ENCODE measurements at places on chromosomes 11 and 22.
A peak's percentile ranks its signal among the peaks of the same experiment; 100 is the strongest.

DNA sequence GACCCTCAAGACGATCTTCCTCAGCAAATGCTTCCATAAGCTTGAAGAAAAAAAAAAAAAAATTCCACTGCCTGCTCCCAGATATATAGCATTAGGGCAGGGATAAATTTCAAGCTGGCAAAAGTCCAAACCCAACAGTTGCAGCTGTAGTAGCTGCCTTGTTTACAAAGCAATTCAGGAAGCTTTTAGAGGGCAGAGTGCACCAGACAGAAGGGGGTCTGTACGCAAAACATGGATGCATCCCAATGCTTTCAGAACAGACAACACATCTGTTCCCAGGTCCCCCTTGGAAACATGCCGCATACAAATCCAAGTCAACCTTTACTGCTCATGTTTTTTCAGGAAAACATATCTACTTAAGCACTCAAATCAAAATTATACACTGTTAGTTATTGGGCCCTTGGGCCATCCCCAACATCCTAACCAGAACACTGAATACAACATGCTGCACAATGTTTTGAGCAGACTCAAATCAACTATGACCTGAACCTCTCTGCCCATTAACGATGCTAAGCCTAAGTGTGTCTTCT is 94.5 kb downstream of the CADM1 start:
- peak; percentile 15 for DNase-seq

DNA sequence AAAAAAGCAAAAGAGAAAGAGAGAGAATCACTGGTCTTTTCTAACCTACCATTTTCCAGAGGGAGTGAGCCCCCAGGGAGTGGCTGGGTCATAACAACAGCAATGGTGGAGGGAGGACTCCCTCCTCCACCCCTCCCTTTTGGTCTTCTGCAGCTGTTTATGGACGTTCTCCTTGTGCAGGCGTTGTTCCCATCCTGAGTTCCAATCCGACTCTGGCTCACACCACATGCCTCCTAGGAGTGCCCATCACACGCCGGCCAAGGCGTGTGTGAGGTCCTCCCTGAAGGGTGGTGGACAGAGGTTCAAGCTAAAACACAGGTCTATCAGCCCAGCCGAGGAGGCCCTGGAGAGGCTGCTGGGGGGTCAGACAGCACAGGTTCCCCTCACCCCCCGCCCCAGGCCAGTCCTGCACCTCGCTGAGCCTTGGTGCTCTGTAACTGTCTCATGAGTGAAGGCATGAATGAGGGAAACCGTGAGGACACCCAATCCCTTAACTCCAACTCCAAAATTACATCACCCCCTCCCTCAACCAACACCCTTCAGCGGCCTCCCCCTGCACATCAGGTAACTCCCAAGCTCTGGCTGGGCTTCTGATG is 29.4 kb downstream of the IFT27 start:
- no peak for DNase-seq

DNA sequence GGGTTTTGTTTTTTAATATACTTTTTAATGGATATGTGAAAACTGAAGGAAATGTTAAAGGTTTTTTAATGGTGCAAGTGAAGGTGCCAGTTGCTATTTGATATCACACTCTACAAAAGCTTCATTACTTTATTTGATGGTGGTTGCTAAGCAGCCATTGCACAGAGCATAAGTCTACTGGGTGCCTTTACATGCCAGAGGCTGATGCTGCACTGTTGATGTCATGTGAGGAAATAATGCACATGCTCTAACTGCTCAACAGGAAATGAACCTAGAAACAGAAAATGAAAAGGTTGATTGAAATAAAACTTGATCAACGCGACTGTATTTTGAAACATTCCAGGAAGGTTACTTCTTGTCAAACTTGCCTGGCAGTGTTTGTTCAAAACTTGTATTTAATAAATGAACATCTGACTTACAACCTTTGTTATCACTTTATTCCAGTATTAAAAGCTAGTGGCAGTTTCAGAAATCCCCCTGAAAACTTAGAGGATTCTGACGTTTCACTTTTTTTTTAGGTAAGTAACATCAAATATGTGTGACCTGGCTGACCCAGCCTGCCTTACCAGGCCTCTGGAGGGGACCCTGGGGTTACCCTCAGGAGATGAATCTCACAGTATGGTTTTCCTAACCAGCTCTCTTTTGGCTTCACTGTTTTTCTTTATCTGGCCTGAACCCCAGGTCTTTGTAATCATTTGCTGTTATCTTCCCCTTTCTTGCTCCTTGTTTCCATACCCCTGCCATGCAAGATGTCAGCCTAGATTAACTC is 2.4 kb upstream of the ATP5MG start:
- DNase-seq, result peak; percentile 52

DNA sequence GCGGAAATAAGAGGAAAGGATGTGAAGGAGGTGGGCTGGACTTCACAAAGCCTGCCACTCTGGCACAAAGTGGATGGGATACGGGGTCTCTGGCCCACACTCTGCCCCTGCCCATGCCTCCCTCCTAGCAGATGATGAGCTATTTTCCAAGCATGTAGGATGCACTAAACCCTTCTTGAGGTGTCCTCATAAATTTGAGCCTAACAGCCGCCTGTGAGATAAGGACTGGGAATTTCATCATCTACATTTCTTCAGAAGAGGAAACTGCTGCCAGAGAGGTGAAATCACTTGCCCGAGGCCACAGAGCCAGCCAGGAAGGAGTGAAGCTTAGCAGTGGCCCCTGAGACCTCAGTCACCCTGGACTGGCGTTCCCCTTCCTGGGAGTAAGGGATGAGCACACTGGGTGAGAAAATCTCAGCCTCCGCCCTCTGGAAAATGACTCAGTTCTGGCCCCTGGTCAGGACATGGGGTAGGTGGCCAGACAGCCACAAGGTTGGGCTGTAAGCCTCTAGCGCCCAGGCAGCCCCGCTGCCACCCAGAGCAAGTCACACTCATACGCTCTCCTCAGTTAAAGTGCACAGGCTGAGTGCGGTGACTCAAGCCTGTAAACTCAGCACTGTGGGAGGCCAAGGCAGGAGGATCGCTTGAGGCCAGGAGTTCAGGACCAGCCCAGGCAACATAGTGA is 27.9 kb downstream of the MB start:
- peak; percentile 99 for DNase-seq

DNA sequence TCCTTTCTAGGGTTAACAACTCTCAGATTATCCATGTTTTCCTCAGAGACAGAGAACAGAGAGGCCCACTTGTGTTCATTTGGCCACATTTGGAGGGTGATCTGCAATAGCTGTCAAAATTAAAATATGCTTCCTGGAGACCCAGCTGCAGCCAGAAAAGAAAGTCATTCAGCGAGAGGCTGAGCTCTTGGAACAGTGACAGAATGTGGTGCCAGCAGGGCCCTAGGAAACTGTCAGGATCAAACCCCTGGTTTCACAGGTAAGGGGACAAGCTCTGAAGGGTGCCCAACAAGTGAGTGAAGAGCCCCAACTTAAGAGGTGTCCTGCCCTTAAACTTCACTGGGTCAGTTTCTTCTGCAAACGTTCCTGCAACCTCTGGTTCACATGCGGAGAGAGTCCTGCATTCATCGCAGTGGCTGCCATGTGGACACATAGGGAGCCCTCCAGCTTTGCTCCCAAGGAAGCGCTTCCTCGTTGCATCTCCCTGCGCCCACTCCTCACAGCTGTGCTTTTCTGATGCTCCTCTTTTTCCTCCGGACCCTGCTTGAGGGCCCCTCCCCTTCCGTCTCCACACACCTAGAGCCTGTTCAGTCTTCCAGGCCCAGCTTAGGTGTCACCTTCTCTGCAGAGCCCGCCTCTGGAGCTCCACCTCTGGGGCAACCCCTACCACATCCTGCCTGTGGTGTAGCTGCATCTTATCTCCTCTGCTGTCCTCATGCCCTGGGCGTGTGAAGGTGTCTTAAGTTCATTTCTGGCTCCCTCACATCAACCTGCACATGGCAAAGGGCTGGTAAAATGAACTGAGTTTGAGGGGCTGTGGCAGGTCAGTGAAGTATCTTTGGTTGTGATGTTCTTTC is 3.9 kb downstream of the UCP3 start:
- DNase-seq, result no peak

- no peak for DNase-seq
Observed at GRCh38 chr11:5547982-5548381, 358 bp downstream of the OR52H1 start.

- DNase-seq, result no peak
Observed at GRCh38 chr11:17542249-17542648, 2.0 kb downstream of the USH1C start.

- no peak for DNase-seq
Observed at GRCh38 chr11:35247428-35247827, 108.5 kb downstream of the CD44 start.

DNA sequence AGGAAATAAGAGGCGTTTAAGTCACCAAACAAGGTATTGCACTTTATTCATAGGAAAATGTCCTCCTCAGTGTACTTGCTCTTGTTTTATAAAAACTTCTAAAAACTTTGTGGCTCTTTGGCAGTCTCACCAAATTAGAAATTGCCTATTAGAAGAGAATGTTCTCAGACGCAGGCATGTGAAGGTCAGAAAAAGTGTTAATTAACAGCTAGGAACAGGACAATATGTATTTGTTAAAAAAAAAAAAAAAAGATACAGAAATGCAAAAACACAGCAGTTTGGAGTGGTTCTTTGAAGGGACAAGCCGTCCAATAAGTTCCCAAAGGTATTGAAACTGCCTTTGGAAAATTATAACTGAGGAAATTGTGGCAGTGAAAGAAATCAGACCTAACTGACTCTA is 67.9 kb downstream of the SLC25A17 start:
- no peak for DNase-seq

DNA sequence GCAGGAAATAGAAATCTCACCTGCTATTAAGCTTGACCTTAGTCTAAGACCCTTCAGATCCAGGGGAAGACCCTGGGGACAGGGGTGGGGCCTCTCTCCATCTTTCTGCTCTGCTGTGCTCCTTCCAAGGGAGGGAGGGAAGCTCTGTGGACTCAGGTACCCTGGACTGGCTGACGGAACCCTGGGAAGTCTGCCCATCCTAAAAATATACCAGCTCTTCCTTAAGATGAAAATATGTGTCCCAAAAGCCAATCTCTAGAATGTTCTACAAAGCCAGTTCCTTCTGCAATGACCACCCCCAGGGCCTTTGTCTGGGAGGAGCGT is 73.7 kb downstream of the RTL6 start:
- DNase-seq, result no peak

DNA sequence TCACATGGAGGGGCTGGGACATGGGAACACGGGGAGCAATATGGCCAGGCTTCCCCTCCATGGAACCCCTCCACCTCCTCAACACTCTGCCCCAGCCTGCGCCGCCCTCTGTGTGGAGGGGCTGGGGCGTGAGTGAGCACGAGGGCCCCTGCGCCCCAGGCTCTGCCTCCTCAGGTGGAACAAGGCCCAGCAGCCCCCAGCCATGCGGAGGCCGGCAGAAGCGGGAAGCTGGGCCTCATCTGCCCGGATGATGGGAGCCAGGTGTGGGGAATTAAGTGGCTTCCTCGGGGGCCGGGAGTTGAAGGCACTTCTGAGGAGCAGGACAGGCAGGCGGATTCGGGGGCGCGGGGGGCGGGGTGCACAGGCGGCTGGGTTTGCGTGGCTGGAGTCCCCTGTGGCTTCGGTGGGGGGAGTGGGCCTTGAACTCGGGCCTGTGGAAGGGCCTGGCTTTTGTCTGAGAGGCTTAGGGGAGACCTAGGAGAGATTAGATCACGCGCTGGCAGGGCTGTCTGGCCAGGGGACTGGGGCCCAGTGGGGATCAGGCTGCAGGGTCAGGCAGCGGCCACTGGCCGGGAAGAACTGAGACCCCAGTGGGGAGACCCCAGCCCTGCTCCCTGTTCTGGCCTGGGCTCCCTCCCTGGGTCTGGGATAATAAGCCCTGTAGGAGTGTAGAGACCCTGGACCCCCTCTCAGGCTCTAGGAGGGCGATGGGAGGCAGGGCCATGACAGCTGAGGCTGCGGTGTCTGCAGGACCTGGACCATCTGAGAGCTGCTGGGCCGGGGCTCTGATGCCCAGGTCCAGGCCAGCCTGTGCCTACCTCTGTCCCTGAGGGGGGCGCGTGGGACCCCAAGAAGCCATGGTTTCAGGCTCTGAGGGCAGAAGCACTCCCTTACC is 13.3 kb downstream of the PRR33 start:
- peak; percentile 71 for DNase-seq

- no peak for DNase-seq
Observed at GRCh38 chr11:118606844-118607228, 579 bp upstream of the PHLDB1 start.

- peak; percentile 50 for DNase-seq
Observed at GRCh38 chr11:77747381-77747969, 73.0 kb downstream of the RSF1 start.

GRCh38 chr11:7520981-7521487 is 7.2 kb downstream of the PPFIBP2 start:
- no peak for DNase-seq

DNA sequence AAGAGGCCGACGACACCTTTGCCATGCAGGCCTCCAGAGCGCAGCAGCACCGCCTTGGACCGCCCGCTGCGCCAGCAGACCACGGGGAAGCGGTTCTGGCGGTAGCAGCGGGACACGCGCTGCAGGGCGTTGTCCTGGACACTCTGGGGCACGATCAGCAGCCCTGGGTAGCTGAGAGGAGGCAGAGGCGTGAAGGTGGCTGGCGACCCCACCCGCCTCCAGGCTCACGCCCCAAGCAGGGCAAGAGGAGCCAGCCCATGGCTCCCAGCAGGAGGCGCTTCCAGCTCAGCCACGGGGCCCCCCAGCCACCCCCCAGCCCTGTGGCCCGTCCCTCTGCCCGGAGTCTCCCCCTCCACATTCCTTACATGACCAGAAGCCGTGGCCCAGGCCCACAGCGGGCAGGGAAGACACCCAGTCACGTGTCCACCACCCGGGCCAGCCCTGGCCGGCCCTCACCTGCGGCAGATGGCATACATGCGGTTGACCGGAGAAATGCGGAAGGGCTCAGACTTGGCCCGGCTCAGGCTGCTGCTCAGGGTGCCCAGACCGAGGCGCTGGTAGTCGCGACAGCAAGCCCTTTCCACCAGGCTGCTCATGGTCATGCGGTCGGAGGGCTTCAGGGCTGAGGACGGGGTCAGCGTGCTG is 15.2 kb downstream of the SBF1 start:
- no peak for DNase-seq

DNA sequence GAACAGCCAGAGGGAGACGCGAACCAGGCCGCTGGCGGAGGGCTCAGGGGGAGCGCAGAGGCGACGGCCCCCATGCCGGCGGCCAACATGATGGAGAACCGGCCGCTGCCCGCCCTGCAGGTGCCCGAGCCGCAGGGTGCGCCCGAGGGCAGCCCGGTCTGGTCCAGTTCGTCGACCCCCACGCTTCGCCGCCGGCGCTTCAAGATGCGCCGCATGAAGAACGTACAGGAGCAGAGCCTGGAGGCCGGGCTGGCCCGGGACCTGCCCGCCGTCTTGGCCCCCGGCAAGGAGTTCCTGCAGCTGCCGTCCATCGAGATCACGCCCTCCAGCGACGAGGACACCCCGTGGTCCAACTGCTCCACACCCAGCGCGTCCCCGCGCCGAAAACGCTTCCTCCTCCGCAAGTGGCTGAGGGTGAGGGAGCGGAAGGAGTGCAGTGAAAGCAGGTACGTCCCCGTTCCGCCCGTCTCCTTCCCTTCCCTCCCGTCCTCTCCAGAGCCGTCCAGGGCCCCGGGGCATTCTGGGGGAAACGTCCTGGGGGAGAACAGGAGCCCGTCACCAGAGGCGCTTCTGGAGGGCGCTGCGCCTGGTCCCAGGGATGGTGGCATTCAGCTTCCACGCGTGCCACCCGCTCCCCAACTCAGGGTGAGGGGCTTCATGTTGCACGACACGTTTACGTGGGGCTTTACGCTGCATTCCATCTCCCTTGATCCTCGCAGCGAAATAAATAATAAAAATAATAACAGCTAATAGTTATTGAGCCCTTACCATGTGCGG is 840 bp downstream of the GRAMD1B start:
- no peak for DNase-seq
